Activated naive CD4-positive, alpha-beta T cell treated with anti-CD3 and anti-CD28 coated beads, Interleukin-2, amount 10 ng/mL, durations not matched to agents 7 days and 5 days (primary cell): ENCODE measurements at places on chromosomes 3 and 15.

- DNase-seq: no peak
Measured at GRCh38 chr15:27662892-27663291, 436.2 kb downstream of the OCA2 start.

DNA sequence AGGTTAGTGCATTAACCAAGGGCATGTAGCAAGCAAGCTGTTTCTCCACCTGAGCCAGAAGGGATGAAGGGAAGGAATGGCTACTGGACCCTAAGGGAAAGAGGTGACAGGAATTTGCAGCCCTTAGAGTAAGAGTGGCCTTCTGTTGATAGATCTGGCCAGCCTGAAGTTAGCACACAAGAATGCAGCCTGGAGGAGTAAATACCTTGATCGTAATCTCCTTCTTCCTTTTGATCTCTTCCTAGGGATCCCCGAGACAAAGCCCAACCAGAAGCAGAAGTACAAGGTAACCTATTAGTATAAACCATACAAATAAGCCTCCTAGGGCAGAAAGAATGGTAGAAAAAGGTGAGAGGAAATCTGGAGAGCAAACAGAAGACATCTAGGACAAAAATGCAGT, 134.6 kb downstream of the ATP8B4 start:
- no peak for DNase-seq

DNA sequence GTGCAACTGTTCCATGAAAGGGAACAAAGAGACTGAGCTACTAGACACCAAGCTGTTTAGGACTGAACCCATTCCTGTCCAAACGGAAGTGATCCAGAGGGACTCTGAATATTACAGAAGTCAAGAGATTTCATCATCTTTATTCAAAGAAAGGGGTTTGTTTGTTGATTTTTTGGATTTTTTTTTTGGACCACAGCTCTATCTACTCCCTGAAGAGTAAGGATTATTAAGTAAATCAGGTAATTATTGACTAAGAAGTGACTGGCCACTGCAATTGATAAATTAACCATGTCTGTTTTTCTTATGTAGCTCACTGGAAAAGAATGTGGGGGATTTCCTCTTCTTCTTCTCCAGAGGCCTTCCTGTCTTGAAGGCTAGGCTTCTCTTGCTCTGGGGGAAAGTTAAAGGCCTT, 146.6 kb upstream of the TPM1 start:
- DNase-seq: no peak

GRCh38 chr15:69058830-69059556, 44.5 kb downstream of the NOX5 start:
- peak; percentile 84 for DNase-seq

DNA sequence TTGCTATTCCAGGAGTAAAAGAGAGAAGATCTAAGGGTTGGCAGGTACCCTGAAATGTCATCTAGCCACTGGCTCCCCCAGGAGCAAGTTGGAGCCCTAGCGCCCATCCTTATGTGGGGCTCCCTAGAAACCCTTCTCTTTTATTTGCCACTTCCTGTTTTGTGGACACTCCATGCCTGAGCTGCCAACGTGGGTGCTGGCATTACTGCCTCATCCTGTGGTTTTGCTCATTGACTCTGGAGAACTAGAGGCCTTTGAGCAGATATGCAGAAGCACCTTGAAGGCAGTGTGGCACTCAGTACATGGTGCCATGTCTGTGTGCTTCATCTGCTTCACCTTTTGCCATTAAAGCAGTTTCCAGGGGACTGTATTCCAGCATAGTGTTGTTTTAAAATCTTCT, 8.1 kb downstream of the EDEM1 start:
- peak; percentile 54 for DNase-seq

DNA sequence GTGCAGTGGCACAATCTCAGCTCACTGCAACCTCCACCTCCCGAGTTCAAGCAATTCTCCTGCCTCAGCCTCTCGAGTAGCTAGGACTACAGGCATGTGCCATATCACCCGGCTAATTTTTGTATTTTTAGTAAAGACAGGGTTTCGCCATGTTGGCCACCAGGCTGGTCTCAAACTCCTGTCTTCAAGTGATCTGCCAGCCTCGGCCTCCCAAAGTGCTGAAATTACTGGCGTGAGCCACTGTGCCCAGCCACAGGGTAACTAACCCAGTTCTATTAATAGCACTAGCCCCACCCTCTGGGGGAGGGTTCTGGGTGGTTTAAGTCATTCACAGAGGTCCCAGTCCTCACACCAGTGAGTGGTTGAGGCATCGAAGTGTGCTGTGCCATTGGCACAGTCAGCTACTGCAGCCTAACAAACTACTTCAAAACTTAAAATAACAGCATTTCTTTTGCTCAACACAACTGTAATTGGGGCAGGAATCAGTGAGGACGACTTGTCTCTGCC, 44.0 kb downstream of the RHCG start:
- no peak for DNase-seq

- DNase-seq: no peak
Measured at GRCh38 chr15:63922261-63922904, 88.6 kb upstream of the HERC1 start.

- no peak for DNase-seq
Measured at GRCh38 chr3:188940573-188940932, 231.2 kb upstream of the TPRG1 start.

- no peak for DNase-seq
Measured at GRCh38 chr3:193506921-193507320, 47.8 kb downstream of the ATP13A4 start.

DNA sequence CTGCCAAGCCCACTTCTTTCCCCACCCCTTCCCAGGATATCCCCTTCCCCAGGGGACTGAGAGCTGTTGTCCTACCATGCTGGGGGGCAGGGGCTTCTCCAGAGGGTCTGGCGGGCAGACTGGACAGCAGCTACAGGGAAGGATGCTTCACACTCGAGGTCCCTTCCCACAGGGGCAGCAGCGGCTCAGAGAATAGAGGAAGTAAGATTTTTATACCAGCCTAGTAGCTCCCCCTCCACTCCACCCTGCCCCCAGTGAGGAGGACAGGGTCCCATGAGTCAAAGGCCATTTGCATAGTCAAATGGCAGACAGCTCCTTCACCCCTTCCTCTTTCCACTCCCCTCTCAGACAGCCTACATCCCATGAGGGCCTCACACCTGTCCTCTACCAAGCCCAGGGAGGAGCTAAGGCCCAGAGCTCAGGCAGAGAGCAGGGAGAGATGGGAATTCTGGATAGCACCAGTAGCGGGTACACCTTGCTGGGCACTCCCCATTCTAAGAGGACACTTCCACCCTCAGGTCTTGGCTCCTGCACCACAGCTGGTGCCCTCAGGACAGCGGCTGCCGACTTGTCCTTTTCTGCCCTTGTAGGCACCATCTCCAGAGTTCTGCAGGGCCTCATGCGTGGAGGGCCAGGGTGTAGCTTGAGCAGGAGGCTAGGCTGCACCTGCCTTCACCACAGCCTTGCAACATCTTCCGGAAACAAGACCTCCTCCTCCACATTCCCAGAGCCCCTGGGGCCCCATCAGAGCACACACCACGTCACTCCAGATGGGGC, at the start of gene TLR9:
Gene TLR9 (minus strand): TSS at position 194 of the 777 bp plus-strand sequence. CDS start 116 bp downstream, at position 78.
- DNase-seq: no peak

- peak; percentile 35 for DNase-seq
Measured at GRCh38 chr3:184241447-184242296, 7.1 kb downstream of the ALG3 start.

GRCh38 chr3:18652781-18653180, 227.6 kb upstream of the SATB1 start:
- no peak for DNase-seq
